ENCODE measurements at places on chromosomes 7 and 10. TPM values are rescaled to one million over a fixed set of nuclear protein-coding genes. Genes with fewer than 3 reads are reported as not detected.

CRPPA gene
- 0.25 TPM for total RNA-seq

NANOS1 gene
- total RNA-seq: 2.8 TPM

WDFY4 gene
- not detected for total RNA-seq

DDX50 gene
- total RNA-seq: 30.4 TPM

VOPP1 gene
- total RNA-seq: 95.2 TPM

TAS2R5 gene
- 0.65 TPM for total RNA-seq

CLDN3 gene
- total RNA-seq: 3.9 TPM

EEPD1 gene
- 49.8 TPM for total RNA-seq

CALN1 gene
- not detected for total RNA-seq

EBF3 gene
- total RNA-seq: 0.20 TPM

COX19 gene
- 5.1 TPM for total RNA-seq

BLNK gene
- not detected for total RNA-seq

PRKCQ gene
- 3.9 TPM for total RNA-seq

MGAM2 gene
- total RNA-seq: not detected

ELN gene
- total RNA-seq: 0.08 TPM

MYOZ1 gene
- not detected for total RNA-seq

GRB10 gene
- 54.0 TPM for total RNA-seq

SPDYE5 gene
- total RNA-seq: not detected

POT1 gene
- 16.2 TPM for total RNA-seq

SHOC2 gene
- total RNA-seq: 16.4 TPM

GPR85 gene
- total RNA-seq: not detected

SPAM1 gene
- not detected for total RNA-seq

PKD1L1 gene
- 0.02 TPM for total RNA-seq

LIPF gene
- not detected for total RNA-seq
